Transverse colon (tissue), 4 donors: ENCODE measurements at places on chromosomes 4 and X. TPM values are rescaled to one million over a fixed set of nuclear protein-coding genes. Genes with fewer than 3 reads are reported as not detected.

DNA sequence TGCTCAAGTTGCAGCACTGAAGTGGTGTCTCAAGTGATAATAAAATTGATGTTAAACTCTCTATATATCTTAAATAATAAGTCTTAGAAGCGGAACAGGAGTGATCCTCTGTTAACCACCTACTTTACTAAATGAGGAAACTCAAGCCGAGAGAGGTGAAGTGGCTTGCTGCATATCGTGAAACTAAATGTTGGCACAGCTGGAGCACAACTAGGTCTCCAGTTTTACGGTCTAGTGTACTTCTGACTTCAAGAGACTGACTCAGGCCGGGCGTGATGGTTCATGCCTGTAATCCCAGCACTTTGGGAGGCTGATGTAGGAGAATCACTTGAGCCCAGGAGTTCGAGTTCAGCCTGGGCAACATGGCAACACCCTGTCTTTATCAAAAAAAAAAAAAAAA, 35.5 kb upstream of the PLS3 start:
- no peak for DNase-seq
- no peak overlapping the region for H3K4me3 ChIP-seq
- no peaks in the 10 kb centered on the region for H3K4me1 ChIP-seq
- H3K36me3 ChIP-seq, result no peaks in the 10 kb centered on the region
- H3K27ac ChIP-seq, result no peak overlapping the region

MAP9 gene
- total RNA-seq, result 9.6 TPM

DOK7 gene
- total RNA-seq, result not detected

CT55 gene
- total RNA-seq, result not detected

GLRB gene
- 1.6 TPM for total RNA-seq

DNA sequence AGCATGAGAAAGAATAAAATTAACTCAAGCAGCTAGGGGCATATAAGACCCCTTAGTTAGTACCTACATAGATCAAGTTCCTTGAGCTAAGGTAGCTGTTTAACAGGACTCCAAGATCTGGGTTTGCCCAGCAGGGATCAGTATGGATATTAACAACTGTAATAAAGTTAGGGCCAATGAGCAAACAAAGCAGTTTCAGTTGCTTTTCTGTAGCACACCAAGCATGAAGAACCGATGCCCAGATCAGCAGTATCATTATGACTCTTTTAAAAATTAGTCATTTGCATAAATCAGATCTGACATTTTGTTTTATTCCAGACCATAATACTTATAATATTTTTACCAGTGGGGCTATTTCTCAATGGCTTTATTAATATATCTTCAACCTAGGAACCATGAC, 80.9 kb downstream of the C4orf33 start:
- no peak for DNase-seq
- no peaks in the 10 kb centered on the region for H3K36me3 ChIP-seq
- H3K4me3 ChIP-seq, result no peak overlapping the region
- no peak overlapping the region for H3K27ac ChIP-seq

GRCh38 chr4:18069810-18070209, 48.3 kb upstream of the LCORL start:
- H3K36me3 ChIP-seq, result no peaks in the 10 kb centered on the region
- no peak for DNase-seq
- no peak overlapping the region for H3K27ac ChIP-seq
- no peaks in the 10 kb centered on the region for H3K4me1 ChIP-seq

- no peak overlapping the region for H3K4me3 ChIP-seq
- no peak for DNase-seq
- H3K27ac ChIP-seq, result no peak overlapping the region
- H3K36me3 ChIP-seq, result no peaks in the 10 kb centered on the region
- H3K4me1 ChIP-seq, result peaks cover 2% of the 10 kb centered on the region
These were observed 4.3 kb downstream of the PNCK start for GRCh38 chrX:153669174-153669890.
